ENCODE measurements at places on chromosomes 6 and 20.

DNA sequence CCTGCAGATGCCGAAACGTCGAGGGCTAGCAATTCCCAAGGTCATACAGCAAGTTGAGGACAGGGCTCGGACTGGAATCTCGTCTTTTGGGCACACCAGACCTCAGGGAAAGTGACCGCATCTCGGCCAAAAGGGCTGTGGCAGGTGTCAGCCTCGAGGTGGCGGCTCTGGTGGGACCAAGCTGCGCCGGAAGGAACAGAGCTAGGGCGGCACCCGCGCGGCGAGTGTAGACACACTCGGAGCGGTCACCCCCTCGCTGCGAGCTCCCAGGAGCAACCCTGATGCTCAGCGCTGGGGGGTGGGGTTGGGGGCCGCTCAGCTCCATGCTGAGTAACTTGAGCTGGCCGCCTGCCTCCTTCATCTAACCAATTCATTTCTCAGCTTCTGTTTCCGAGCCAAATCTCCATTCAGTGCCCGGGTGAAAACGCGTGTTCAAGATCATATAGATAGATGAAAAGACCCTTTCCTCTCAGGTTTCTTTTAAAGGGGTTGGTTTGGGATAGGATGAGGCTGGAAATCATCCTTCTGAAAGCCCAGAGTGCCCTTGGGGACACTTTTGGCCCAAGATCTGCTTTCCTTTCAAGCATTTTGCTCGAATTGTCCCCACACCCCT lies 2.2 kb upstream of the TUBB2B start:
- no peak for DNase-seq

DNA sequence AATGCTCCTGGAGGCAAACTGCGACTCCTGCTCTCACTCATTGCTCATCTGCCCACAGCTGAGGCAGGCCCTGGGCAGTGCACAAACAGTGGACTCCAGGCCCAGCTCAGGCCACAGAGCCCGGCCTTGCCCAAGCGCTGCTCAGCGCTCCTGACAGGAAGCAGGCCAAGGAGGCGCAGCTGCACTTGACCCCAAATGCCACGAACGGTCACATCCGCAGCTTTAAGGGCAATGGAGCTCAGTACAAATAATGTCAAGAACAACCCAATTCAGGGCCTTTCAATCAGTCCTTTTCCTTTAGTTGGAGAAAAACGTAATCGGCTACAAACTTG lies 33.8 kb downstream of the RRBP1 start:
- no peak for DNase-seq

- DNase-seq: no peak
Observed at GRCh38 chr20:8366303-8366923, 234.3 kb downstream of the PLCB1 start.

DNA sequence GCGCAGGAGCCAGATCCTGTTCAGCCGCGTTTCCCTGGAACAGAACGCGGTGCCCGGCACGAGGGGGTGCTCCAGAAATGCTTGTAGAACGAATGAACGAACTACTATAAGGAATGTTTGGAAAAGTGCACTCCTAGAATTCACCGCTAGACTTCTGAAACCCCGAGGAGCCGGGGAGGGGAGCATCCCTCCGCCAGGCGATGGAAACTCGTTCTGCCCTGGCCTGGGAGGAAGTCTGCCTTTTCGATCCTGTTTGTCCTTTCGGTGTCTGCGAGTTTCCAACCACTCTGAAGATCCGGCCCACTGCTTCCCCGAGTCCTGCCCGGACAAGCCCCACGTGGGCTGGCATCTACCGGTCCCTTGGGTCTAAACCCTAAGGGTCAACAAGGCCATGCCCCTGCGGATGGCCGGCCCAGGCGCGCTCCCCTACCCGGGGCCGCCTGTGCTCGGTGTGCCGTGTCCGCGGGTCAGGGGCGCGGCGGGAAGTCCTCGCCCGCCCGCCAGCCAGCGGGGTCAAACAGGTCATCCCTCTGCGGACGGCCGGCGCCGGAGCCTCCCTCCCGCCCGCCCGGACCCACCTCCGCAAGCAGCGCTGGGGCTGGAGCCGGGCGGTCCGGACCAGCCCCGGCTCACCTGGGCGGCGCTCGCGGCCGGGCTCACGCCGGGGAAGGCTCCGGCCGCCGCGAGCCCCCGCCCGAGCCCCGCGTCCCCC lies 526 bp downstream of the SULF2 start:
- DNase-seq: no peak

- DNase-seq: no peak
Observed at GRCh38 chr6:144896871-144897270, 611.7 kb downstream of the UTRN start.

DNA sequence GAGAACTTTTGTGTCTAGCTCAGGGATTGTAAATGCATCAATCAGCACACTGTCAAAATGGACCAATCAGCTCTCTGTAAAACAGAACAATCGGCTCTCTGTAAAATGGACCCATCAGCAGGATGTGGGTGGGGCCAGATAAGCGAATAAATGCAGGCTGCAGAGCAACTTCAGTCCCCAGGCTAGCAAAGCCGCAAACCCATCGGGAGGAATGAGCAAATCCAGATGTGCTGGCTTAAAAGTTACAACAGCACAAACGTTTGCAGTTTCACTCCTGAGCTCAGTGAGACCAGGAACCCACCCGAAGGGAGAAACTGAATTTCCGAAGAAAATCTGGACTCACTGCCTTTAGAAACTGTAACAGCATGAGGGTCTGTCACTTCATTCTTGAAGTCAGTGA lies 21.9 kb upstream of the MBOAT1 start:
- no peak for DNase-seq

DNA sequence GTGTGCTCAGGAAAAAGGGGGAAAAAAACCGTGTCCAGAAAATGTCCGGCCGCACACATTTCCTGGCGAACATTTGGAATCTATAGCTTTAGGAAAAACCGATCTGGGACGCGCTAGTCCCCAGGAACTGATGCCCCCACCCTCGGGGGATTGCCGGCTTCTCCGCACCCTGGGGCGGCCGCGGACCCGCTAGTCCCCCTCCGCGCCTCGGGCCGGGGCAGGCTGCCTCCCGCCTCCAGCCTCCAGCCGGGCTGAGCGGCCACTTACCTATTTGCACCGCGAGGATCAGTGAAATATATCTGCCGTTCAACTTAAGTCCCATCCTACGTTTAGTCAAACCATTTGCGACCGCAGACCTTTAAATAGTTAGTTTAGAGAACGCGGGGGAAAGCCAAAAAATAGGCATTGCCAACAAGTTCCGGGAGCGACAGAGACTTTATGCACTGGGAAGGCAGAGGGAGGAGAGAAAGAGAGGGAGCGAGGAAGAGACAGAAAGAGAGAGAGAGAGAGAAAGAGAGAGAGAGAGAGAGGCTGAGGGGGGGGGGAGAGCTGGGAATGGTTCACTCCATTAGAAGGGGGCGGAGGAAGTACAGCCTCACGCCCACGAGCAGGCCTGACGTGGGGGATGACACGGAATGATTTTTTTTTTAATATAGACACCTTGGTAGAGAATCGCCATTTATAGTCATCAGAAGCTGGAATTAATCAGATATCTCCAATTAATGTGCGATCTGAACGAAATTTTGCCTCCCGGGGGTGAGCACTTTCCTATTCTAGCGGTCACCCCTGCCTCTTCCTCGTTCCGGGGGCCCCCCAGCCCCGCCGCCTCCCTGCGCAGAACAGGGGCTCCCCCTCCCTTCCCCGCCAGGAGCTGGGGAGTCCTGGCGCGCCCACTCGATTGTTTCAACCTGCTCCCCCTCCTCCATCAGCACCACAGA lies at the start of gene NRN1:
TSS of gene NRN1 (minus strand) at position 498 of the 938 bp plus-strand sequence. CDS start at position 322, 176 bp downstream.
- no peak for DNase-seq

DNA sequence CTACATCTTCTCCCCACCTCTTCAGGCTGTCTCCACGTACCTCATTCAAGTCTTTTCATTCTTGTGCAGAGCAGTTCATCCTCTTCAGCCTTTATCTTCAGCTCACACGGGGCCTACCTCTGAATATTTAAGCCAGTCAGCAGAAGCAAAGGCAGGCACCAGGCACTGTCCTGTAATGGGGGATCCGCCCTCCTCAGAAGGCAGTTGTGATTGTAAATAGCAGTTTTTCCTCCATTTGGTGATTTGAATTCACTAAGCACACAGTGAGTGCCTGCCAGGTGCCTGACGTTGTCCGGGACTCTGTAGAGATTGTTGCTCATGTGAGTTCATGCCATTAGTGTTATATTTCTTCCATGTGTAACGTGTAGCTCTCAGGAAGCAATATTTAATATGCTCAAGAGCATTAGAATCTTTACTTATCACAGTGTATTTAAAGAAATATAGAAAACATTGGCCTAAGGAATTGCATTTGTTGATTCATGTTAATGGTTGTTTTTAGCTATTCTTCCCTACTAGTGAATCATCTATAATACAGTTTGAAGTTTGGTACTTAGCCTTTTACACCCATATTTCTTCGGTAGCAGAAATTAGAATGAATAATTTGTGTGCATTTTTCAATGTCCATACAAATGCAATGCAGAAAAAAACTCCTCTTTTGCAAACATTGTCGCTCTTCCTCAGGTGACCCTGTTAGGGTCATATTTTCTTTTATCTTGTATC lies 17.9 kb downstream of the BPHL start:
- DNase-seq: no peak

DNA sequence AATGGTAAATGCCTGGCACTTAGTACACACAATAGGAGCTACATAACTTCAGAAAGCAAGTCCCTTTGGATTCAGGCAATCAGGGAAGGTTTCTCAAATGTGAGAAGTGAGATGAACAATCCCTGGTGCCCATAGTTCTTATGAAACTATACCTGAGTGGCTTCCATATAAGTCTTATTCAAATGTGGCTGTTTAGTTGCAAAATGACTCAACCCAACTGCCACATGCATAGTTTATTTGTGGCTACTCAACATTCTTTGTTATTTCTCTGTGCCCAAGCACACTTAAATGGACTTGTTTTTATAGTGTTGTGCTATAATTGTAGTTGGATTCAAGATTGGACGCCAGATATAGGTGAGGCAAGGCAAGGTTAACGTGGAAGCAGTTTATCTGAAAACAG lies 93.7 kb upstream of the ATXN1 start:
- DNase-seq: no peak

DNA sequence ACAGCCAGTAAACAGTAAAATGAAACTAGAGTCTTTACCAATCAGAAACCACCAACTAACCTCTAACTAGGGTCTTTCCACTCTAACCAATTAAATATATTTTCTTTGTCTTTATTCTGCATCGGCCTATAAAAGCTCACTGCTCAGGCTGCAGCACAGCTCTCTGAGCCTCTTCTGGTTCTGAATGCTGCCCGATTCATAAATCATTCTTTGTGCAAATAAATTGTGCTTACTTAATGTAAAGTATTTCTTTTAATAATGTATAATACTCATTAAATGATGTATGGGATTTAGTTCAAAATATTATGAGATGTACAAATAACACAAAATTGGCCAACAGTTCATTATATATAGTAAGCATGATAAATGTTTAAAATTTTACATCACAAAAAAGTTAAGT lies 7.9 kb downstream of the IBTK start:
- DNase-seq: no peak
